ENCODE measurements at places on chromosomes 4 and X.

DNA sequence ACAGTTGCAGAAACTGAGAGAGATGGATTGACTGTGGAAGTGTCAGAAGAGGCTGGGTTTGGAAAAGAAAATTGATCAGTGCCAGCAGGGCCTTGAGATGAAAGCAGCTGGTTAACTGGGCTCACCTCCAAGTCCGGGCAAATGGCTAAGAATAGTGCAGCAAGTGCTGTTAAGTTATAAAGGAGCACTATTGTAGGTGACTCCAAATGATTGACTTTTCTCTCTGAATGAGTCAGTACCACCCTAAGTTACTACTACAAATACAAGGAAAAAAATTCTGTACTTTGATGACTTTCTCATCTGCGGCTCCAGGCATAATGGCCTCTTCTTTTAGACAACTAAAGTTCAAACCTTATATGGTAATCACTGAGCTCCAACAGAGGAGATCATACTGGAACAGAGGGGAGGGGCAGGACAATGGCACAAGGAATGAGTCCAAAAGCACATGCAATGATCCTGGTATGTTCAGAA, 733.4 kb upstream of the INTU start:
- peak; percentile 9 for DNase-seq

- no peak for DNase-seq
Observed at GRCh38 chrX:122440832-122441231, 743.2 kb upstream of the GRIA3 start.

DNA sequence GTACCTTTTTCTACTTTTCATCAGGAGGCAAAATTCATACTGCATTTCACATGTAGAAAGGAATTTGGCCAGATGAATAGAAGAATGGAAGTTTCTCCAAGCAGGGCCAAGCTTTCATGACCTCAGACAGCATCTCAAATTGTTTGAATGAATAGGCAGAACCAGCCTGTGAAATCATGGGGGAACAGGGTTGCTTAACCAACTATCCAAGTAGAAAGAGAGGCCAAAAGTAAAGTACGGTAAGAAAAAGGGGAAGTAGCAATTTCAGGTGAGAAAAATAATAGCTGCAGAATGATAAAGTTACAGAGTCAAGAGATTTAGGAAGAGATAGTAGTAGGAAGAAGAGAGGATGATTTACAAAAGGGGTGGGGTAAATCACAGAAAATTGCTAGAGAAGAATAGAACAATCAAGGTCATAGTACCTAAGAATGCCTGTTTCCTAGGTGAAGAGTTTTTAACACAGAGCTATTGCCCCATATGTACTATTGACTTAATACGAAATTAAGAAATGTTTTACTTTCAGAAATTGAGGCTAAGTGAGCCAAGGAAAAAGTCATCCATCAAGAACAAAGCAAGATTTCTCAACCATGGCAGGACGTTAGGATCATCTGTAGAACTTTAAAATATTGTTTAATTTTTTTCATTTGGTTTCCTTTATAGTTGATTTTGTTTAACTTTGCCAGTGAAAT, 177.1 kb upstream of the TET2 start:
- DNase-seq: no peak

- no peak for DNase-seq
Observed at GRCh38 chr4:78379040-78379439, 172.5 kb upstream of the ANXA3 start.

DNA sequence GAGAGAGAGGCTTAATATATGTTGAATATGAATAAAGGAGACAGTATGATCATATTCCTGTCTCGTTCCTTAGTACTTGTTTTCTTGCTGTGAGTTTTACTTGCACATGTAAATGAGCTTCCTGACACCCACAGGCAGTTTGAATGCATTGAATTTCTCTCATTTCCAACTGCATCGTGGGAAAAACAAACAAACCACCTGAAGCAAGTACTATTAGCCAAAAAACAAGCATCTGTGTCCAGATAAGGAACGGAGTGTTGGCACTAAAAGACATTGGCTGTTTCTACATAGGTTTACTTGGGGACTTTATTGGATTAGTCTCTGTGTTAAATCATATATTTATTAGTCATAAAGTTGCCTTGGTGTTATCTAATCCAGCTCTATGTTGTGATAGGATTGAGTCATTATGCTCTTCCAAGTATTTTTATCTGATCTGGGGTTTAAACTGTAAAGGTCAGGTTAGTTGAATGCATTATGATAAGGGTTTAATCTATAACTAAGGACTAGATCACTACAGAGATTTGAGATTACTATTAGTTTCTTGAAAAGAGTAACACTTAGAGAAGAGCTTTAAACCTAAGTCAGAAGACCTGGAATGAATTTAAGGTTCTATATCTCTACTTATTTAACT, 339.0 kb upstream of the SPANXN4 start:
- DNase-seq: no peak

DNA sequence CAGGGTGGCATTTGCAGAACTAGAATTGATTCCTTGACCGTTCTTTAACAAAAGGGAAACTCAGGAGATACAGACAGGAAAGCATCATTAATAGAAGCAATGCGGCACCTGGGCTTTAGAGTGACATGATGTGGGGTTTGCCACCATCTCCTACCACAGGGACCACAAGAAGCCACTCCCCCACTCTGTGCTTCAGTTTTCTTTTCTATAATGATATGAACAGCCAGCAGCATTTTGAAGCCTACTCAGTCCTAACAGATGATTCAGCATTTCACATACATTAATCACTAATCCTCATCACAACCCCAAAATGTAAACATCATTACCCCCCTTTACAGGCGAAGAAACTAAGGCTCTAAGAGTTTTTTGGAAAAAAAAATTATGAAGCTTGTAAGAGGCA, 22.9 kb downstream of the CCDC149 start:
- no peak for DNase-seq

DNA sequence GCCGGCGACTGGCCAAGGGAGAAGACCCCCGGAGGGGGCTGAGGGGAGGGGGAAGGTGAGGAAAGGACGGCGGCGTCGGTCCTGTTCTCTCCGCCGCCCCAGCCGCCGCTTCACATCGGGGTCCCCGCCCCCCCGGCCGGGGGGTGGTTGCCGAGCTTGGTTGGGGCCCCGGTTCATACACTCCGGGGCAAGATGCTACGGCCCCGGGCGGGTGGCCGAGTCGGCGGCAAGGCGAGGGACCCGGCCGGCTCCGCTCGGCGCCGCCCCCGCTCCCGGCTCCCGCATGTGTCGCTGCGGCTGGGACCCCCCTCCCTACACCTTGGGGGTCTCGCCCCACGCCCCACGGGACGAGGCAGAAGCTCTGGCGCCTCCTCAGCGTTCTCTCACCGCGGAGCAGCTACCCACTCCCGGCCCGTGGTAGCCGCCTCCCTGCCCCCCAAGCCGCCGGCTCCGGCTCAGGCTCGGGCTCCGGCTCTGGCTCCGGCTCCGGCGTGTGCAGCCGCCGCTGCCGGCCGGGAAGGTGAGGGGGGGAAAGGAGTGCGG, 461 bp downstream of the FBXW7 start:
- DNase-seq: no peak

- DNase-seq: no peak
Observed at GRCh38 chr4:21744046-21744445, 204.5 kb downstream of the KCNIP4 start.

- DNase-seq: no peak
Observed at GRCh38 chr4:78863991-78864390, 75.2 kb downstream of the PAQR3 start.

DNA sequence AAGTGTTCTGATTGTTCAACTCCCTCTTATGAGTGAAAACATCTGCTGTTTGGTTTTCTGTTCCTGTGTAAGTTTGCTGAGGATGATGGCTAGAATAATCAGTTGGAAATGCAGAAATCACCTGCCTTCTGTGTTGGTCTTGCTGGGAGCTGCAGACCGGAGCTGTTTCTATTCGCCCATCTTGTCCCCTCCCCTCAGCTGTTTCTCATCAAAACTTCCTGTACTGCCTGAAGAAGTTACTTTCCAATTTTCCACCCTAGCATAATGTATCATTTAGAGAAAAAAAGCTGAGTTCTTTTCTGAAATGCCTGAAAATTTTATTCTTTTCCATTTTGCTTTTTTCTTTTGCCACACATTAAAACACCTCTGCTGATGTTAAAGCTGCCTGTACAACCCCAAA, 167.6 kb downstream of the TEX13A start:
- no peak for DNase-seq
